ENCODE measurements at places on chromosomes 12 and 14.

DNA sequence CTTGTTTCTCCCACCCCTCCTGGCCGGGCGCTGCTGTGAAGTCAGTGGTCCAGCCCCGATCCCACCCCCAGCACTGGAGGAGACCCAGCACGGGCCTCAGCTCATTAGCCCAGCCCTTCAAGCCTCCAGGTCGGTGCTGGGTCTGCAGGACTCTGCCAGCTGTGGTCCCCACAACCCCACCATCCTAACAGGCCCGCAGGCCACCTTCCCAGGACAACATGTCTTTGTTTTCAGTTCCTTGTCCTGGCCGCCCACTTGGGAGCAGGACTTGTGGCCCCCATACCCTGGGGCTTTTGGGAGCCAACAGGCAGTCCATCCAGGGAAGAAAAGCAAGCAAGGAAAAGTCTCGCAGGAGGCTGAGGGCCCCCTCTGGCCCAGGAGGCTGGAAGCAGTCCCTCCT, 60.0 kb downstream of the HRK start:
- no peak for DNase-seq

DNA sequence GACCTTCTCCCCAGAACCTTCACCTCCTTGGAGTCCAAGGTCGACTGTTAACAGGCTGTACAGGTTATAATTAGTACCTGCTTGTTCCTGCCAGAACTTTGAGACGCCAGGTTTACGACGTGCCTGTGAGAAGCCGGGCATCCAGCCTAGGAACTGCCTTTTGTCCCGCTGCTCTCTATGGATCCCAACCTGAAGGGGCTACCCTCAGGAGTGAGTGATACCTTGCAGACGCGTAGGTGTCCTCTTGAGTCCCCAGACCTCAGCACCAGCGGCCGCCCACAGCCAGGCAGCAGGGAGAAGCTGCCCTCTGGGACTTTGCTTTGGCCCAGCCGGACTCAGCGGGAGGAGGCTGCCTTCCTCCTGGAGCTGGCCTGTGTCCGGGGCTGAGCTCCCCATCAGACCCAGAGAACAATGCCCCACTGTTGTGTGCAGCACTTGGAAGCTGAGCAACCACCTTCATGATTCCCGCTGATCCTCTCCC, 16.2 kb downstream of the SYNE3 start:
- DNase-seq: no peak

- no peak for DNase-seq
Measured at GRCh38 chr12:56321027-56321426, 5.2 kb upstream of the CNPY2 start.

DNA sequence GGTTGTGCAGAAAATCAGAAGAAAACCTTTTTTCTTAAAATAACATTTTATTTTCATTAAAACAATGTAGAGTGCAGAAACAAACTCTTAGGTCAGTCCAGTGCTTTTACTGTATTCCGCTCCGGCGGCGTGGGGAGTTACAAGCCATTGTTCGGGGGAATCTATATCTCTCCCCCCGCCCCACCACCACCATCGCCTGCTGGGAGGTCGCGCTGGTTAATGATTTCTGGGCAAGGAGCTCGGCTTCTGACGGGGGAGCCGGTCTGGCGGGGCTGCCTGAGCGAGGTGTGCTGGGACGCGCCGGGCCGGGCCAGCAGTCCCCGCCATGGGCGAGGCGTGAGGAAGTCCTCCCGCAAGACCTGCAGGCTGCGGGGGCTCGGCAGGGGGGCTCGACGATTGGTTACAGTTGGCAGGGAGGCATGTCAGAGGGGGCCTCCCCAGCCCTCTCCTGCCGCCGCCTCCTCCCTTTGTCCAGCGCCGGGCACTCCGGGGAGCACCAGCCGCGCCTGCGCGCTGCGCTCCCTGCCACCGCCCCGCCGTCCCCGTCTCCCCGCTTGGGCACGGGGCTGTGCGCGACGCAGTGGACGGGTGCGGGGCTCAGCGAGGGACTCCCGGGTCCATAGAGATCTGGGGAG, 1.0 kb upstream of the DUSP6 start:
- no peak for DNase-seq

GRCh38 chr14:50319721-50320120, 7.6 kb downstream of the DMAC2L start:
- no peak for DNase-seq

DNA sequence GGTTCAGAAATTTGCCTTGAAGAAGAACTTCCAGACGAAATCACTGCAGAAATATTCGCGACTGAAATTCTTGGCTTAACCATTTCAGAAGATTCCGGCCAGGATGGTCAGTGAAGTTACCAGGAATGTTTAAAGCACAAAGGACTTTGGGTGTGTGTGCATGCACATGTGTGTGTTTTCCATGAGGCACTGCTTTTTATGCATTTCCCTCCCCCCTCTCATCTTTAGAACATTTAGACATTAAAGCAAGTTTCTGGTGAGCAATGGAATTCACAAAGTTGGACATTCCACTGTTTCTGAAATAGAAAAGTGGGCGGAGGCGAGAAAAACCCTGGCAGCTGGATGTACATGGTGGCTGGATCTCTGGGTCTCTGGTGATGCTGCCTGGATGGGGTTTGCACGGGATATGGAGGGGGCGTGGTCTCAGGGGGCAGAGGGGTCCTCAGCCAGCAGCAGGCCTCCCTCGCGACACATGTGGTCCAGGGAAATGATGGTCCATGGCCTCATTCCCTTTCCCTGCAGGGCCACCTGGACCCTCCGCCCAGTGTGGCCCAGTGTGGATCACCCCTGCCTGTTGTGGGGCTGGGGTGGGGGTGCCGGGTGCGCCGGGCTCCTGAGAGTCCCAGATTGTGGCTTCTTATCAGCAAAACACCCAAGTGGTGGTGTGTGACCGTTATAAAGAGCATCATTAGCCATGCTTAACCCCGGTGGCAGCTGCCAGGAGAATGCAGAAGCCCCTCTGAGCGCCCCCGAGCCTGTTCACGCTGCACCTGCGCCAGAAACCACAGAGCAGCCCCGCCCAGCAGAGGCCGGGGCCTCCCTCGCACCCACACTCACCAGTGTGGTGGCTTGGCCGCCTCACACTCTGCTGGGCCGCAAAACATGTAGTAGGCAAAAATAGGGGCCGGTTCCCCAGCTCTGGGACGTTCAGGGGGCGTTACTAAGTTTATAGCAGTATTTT, 17.8 kb upstream of the BCL7A start:
- no peak for DNase-seq

- no peak for DNase-seq
Measured at GRCh38 chr14:63362389-63362819, 43.7 kb upstream of the GPHB5 start.

DNA sequence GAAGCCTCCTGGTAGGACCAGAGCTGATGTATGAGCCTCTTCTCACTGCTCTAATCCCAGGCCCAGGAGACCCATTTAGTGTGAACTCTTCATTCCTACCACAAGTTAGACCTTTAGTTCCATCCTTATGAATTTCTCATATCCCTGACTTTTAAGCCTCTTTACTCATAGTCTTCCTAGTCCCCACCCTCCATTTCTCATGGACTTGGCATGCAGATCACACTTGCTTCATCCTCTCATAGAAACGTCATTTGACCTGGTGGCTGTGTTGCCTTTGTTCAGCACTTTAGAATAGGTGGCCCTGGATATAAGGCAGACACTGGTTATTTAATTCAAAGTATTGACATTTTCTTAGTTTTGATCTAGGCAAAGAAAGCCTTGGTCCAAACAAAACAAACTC, 99.5 kb downstream of the SLC16A7 start:
- no peak for DNase-seq

DNA sequence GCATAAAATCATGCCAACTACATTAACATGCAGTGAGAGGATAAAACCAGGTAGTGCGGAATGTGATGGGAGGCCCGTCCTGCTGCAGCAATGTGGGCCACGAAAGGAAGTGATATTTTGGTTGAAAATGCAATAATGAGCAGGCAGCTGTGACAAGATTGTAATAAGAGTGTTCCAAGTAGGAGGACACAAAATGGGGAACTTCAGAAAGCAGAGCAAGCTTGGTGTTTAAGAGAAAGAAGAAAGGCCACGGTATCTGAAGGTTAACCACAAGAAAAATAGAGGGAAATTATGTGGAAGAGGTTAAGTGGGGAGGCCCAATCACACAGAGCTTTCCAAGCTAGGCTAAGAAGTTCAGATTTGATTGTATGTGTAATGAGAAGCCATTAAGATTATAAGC, 34.3 kb downstream of the OVCH1 start:
- no peak for DNase-seq

- DNase-seq: no peak
Measured at GRCh38 chr14:68934066-68934465, 45.0 kb downstream of the ACTN1 start.

- DNase-seq: no peak
Measured at GRCh38 chr14:35244542-35244941, 47.6 kb upstream of the PSMA6 start.

All from stimulated activated CD4-positive, alpha-beta T cell treated with anti-CD3 and anti-CD28 coated beads, TNF-alpha, amount 100 ng/mL, for 1 hour (primary cell).